BE2C (cell line): ENCODE measurements at places on chromosomes 1 and 21.

- DNase-seq: no peak
These were observed 544 bp upstream of the CCT8 start for GRCh38 chr21:29074007-29074376.

DNA sequence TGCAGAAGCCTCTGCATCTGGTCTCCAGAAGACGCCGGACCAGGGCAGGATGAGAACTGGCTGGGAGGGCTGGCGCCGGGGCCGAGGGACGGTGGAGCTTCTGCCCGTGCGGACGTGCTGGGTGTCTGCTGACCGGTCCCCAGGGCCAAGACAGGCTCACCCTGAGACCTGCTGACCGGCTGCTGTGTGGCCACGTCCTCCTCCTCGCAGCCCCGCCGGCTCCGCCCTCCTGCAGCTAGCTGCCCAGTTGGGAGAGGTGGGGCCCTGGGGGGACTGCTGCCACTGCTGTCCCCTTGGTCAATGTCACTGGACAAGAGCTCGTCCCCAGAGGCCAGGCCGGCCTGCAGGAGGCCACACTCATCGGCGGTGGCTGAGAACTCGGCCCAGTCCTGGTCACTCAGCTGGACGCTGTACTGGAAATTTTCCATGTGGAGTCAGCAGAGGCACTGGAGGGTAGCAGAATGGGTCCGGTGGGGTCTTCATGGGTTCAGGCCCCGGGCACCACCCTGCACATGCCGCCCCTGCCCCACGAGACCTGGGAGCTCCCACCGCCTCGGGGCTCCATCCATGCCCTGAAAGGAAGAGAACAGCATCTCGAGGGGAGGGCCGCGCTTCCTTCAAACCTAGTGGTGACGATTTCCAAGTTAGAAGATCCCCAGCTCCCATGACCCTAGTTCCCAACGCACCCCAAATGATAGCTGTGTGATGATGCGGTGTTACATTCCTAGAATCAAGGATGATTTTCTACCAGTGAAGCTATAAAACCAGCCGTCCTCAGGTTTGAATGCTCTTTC, 1.1 kb downstream of the PERM1 start:
- DNase-seq: peak; percentile 16

DNA sequence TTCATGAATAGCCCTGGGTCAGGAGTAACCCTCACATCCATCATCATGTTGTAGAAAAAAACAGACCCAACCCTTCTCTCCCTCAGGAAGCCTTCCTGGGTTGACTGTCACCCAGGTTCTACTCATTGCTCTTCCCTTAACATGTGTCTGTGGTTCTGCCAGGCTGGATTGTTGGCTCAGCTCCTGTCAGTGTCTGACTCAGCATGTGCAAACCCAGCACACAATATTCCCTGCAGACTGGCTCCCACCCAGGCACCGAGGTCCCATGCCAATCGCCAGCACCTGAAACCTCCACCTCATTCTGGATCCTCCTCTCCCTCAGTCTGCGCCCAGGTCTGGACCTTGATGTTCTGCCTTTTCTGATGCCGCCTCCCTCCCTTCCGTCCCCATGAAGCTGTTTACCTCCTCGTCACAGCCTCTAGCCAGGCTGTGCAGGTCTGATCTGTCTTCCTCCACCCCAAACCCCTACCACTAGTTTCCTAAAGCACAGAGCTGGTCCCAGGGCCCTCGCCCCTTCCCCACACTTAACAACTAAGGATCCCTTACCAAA, 4.3 kb upstream of the S100A8 start:
- DNase-seq: no peak

DNA sequence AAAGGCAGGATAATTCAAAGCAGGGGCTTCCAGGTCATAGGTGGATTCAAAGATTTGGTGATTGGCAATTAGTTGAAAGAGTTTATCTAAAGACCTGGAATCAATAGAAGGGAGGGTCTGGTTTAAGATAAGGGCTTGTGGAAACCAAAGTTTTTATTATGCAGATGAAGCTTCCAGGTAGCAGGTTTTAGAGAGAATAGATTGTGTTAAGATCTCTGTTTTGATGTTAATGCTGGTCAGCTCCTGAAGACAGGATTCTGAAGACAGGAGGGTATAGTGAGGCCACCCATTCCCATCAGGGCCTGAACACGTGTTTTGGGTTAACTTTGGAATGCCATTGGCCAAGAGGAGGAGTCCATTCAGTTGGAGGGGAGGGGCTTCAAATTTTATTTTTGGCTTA, 6.1 kb upstream of the PTBP2 start:
- DNase-seq: no peak

DNA sequence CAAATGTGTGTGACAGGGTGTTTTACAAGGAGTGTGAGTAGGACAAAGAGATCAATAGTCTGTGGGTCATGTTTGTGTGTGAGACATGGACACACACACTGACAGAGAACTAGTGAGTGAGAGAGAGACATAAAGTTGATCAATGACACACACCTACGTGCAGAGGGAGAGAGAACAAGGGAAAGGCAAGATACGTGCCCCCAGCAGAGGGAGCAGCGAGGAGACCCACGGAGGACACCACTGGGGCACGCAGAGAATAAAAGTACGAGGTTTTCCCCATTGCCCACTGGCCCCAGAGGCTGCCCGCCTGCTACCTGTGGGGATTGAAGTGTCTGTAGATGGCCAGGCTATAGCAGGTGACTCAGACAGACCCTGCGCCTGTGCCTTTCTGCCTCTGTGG, 130.2 kb upstream of the CSF3R start:
- peak; percentile 21 for DNase-seq

DNA sequence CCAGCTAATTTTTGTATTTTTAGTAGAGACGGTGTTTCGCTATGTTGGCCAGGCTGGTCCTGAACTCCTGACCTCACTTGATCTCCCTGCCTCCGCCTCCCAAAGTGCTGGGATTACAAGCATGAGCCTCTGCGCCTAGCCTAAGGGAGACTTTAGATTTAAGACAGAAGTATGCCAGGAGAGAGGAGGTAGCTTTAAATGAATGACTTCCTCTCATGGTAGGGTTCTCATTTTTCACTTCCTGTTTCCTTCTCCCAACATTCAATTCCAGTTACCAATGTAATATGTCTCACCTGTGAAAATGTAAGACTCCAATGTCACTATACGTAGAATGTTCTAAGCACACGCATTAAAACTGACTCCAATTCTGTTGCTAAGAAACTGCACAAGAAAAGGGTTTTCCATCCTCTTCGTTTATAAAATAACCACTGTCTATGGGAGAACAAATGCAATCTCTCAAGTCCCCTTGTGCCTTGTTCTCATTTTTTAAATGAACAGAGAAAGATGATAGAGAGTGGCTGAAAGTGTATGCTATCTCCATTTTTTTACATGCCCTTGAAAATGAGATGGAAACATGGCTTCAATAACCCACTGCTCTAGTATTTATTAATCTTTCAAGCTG, 140.0 kb downstream of the SLC45A1 start:
- DNase-seq: no peak

GRCh38 chr1:241944300-241944699, 13.3 kb upstream of the BECN2 start:
- no peak for DNase-seq

DNA sequence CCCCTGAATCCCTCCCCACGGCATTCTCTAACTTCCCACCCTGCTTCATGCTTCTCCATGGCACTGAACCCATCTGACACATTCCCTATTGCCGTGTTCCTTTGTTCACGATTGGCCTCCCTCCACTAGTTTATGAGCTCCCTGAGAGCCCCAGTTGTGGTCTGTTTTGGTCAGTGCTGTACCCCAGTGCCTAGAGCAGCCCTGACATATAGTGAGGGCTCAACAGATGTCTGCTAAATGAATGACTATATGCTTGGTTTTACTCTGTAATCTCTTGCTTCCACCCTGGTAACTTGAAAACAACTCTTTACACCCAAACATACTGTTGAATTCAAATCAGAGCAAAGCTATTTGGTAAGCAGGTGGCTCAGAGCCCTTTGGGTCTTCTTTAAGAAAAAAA, 171.1 kb upstream of the EDN2 start:
- DNase-seq: no peak

- DNase-seq: no peak
These were observed 40.3 kb downstream of the RPE65 start for GRCh38 chr1:68409426-68409825.

- no peak for DNase-seq
These were observed 43.7 kb upstream of the PTGFR start for GRCh38 chr1:78447086-78447485.

DNA sequence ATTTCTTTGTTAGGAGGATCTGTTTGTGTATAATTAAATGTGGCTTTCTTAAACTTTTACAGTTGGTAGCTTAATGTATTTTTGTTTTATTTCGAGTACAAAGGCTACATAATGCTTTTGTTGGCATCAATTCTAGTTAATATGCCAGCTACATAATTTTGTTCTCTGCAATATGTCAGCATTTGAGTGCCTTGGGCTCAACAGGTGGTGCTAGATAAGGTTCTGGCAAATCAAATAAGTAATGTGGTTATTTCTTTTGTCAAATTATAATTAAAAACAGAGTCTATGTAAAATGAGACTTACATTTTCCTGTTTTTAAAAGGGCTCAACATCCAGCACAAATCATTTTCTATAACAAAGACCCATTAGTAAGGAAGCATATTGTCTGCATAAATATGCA, 410.6 kb upstream of the NR5A2 start:
- peak; percentile 66 for DNase-seq

GRCh38 chr1:61680500-61680899, 44.4 kb downstream of the TM2D1 start:
- DNase-seq: no peak

DNA sequence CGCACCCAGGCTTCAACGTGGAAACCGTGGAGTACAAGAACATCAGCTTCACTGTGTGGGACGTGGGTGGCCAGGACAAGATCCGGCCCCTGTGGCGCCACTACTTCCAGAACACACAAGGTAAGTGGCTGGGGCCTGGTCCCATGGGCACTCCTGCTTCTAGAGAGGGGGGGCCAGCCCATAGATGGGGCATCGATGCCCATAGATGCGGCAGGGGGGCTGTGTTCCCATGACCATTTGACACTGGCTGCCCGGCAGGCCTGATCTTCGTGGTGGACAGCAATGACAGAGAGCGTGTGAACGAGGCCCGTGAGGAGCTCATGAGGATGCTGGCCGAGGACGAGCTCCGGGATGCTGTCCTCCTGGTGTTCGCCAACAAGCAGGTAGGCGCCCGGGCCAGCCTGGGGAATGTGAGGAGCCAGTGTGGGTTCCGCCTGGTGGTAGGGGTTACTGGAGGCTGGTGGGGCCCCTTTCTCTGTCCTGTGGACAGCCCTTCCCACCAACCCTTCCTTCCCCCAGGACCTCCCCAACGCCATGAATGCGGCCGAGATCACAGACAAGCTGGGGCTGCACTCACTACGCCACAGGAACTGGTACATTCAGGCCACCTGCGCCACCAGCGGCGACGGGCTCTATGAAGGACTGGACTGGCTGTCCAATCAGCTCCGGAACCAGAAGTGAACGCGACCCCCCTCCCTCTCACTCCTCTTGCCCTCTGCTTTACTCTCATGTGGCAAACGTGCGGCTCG, 5.6 kb downstream of the C1orf35 start:
- DNase-seq: no peak

DNA sequence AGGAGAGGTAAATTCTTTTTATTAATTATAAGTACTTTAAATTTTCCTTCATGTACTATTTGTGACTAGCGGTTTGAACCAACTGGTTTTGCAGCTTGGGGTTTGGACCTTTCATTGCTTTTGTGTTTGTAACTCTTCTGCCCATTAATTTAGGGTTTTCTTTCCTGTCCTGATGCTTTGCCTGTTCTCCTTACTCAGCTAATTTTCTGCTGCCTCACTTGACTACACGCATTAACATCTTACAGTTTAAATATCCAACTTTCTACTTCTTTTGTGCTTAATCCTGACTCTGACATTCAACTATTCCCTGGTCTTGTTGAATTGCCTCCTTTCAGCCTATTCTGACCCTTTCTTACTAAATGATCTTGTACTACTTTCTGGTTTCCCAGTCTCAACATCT, 135.6 kb downstream of the PTPRC start:
- DNase-seq: no peak

- DNase-seq: no peak
These were observed 44.4 kb downstream of the ATP5PO start for GRCh38 chr21:33871171-33871570.

DNA sequence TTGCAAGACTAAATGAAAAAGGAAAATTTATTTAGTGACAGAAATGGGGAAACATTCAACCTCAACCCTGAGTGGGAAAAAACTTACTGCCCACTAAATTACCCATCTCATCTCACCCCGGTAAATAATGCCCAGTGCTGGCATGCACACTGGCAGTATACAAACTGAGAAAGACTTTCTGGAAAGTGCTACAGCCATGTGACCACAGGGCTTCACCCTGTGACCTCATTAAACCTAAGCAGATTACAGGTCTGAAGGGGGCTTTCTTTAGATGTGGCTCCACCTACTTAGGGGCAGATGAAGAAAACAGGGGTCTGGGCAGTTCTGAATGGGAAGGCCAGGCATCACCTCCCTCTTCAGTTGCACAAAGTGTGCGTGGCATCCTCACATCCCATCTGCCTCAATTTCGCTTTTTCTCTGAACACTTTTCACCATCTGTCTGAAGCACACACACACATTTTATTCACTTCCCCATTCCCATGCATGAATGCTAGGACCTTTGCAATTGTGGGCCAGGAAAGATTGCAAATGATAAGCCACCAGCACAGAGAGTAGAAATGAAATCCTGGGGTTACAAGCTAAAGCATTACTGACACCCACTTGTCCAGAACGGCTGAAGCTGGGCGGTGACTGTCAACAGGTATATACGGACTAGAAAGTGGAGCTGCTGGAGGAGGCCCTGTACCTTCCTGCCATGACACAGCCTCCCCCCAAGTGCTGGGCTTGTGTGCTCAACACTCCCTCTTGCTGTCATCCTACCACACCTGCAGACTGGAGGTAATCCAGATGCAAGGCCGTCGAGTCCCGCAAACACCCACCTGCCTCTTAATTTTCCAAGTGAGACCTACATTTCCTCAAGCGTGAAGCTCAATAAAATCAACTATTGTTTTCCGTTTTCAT, 2.7 kb downstream of the NADK start:
- no peak for DNase-seq

DNA sequence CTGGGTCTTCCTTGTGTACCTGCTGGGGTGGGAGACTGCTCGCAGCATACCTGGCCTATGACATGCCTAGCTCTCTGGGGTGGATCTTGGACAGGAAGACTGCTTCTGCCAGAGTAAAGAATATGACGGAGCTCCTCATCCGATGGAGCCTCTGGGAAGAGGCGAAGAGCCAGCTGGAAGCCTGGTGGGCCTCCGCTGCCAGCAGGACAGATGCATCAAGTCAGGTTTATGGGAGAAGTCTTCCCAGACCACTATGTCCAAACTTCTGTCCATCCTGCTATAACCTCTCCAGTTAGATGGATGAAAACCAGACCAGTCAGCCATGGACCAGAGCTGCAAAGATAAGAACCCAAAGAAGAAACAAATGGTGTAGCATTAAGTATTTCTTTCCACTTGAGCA, 27.7 kb upstream of the NGF start:
- DNase-seq: no peak
